ENCODE measurements at places on chromosomes 3 and 15.

GRCh38 chr3:141050576-141051442 is at the start of gene SPSB4:
Gene SPSB4, plus strand, starts transcription at chr3:141051347. Its CDS starts 14,758 bp downstream, at chr3:141066105.
- peak; percentile 51 for DNase-seq

DNA sequence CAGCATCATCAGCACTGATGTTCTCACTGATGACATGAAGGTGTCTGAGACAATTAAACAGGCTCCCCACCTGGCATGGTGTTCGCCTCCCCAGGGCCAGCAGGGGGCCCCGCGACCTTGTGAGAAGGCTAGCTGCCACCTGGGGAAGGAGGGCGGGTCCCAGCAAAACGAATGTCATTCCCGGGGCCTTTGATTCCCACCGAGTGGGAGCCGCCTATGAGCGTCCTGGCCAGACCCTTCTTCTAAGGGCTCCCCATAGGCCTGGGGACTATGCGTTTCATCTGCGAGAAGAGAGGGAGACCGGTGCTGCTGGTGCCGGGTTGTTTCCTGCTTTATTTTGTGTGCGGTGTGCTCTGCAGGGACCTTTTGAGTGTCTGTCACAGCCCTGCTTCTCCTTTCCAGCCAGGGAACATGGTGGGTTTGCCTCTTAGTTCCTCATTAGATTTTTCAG is 20.5 kb upstream of the MINDY4B start:
- DNase-seq: peak; percentile 76

DNA sequence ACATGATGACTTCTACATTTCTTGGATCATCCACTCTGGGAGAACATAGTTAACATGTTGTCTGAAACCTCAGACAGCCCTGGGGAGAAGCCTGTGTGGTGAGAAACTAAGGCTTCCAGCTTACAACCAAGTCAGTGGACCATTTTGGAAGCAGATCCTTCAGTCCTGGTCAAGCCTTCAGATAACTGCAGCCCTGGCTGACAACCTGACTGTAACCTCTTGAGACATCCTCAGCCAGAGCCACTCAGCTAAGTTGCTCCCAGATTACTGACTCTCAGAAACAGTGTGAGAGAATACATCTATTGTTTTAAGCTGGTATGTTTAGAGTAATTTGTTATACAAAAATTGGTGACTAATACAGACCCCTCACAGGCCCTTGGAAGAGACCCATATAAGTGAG is 50.9 kb upstream of the KPNA4 start:
- DNase-seq: no peak

DNA sequence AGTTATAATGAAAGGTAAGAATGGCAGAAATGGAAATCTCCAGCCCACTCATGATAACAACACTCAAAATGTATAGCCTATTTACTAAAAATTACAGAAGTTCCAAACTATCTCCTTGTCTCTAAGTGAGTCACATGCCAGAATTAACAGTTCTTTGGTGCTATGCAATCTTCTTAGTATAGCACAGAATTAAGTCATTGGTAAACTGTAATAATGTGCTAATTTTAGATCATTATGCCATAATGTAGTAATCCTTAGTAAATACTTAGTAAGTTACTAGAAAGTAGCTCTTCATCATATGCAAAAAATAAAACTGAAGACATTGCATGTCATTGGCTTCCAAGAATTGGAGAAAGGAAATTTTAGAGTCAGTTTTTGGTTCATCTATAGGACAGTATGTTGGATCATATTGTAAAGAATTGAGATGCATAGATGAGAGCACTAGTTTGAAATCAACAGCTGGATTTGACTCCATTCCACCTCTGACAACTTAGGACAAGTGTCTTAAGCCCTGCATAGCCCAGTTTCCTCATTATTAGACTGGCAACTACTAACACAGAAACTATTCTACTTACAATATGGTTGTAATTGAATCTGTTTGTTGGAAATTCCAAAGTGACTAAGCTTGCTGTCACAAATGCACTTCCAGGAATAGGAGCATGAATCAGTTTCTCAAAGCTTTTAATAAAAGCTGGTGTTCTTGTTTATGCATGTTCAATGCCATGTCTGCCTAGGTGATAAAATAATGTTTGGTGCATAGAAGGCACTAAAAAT is 40.1 kb upstream of the CD47 start:
- DNase-seq: no peak

GRCh38 chr15:51341366-51342226 is at the start of gene GLDN:
Gene GLDN, plus strand, starts transcription at chr15:51341655. Its CDS starts 30 bp downstream, at chr15:51341685.
- DNase-seq: no peak

- no peak for DNase-seq
Measured at GRCh38 chr3:10438902-10439610, 66.3 kb downstream of the ATP2B2 start.

DNA sequence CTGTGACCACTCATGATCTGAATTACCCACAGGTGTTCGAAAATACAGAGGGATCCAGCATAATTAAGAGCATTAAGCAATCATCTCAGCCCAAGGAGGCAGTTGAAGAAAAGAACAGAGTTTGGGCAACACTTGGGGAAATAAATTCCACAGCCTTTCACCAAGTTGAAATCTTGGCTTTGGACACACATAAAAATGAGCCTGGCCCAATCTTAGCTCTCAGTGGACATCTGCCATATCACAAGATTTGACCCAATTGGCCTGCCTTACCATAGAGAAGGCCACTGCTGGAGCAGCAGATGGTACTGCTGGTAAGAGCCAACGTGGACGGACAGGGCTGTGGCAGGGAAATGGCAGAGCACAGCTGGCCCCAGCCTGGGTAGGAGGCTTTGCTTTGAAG is 13.0 kb downstream of the FOXP1 start:
- DNase-seq: no peak

GRCh38 chr3:42139621-42140453 is 48.7 kb downstream of the TRAK1 start:
- DNase-seq: no peak

DNA sequence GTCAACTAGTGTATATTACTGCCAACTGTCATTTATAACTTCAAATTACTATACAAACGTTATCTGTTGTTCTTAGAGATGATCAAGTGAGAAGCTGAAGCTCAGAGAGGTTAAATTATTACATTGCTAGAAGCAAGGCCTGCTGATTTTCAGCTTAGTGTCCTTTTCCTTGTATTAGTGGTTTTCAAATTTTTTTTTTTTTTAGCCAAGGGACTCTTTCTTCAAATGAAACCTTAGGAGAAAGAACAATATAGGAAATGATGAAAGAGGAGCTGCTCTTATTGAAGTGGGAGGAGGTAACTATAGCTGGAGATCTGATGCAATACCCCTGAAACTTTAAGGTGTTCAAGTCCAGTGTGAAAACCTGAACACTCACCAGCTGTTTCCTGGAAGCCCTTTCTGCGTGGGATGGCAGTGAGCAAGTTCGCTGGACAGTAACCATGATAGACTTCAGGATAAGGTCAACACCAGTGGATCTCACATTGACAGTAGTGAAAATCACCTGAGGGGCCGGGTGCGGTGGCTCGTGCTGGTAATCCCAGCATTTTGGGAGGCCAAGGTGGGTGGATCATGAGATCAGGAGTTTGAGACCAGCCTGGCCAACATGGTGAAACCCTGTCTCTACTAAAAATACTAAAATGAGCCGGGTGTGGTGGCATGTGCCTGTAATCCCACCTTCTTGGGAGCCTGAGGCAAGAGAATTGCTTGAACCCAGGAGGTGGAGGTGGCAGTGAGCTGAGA is 376.2 kb downstream of the EDEM1 start:
- DNase-seq: no peak

- peak; percentile 58 for DNase-seq
Measured at GRCh38 chr15:100869151-100869999, 10.3 kb upstream of the ALDH1A3 start.

DNA sequence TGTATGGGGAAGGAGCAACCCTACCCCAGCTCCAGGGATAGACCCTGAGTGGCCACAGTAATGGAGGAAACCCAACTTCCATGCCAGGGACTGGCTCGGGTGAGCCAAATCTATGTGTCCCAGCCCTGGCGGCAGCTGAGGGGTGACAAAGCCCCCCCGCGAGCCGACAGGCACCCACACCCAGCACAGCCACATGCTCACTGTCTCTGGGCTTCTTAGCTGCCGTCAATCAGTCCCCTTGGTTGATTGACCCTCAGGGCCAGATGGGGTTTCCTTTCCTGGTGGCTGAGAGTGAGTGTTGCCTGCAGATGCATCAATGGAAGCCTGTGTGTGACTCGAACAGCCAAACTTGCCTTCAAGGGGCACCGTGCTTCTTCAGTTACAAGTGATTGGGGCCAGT is 2.1 kb upstream of the OCA2 start:
- DNase-seq: no peak

DNA sequence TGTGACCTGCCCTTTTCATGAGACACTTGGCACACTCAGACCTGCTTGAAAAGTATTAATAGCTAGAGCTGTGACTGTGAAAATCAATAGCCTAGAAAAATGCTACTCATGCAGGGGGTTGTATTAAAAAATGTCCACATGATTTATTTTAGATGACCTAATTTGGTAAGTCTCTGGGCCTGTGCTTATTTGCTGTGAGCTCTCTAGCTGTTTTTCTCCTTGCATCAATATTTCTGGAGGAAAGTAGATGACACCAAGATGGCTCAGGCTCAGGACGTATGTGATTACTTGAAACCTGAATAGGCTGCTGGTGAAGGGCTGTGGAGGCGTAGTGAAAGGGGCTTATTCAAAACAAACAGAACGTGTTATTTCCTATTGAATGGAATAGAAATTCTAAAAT is 29.5 kb downstream of the KCNAB1 start:
- DNase-seq: no peak

- no peak for DNase-seq
Measured at GRCh38 chr15:83850501-83851245, 196.8 kb downstream of the ADAMTSL3 start.

GRCh38 chr15:68635141-68635540 is 56.3 kb downstream of the CORO2B start:
- no peak for DNase-seq

GRCh38 chr3:63279005-63279841 is 1.1 kb downstream of the SYNPR start:
- DNase-seq: no peak

GRCh38 chr3:17905996-17906395 is 163.6 kb upstream of the TBC1D5 start:
- DNase-seq: no peak

- peak; percentile 40 for DNase-seq
Measured at GRCh38 chr3:112514527-112515128, 15.4 kb upstream of the BTLA start.

DNA sequence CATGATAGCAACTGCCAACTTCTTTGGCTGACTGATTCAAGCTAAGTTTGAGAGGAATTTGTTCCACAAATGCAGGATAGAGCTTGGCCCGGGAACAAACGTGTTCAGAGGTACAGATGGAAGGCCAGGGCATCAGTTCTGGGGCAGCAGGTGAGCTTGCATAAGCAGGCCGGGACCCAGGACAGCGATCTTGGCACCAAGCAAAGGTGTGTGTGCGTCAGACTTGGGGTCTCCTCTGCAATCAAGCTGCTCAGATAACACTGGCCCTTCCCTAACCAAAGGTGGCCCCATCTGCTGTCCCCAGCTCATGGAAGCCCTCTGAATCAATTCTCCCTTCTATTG is 155.6 kb downstream of the MEGF11 start:
- no peak for DNase-seq

DNA sequence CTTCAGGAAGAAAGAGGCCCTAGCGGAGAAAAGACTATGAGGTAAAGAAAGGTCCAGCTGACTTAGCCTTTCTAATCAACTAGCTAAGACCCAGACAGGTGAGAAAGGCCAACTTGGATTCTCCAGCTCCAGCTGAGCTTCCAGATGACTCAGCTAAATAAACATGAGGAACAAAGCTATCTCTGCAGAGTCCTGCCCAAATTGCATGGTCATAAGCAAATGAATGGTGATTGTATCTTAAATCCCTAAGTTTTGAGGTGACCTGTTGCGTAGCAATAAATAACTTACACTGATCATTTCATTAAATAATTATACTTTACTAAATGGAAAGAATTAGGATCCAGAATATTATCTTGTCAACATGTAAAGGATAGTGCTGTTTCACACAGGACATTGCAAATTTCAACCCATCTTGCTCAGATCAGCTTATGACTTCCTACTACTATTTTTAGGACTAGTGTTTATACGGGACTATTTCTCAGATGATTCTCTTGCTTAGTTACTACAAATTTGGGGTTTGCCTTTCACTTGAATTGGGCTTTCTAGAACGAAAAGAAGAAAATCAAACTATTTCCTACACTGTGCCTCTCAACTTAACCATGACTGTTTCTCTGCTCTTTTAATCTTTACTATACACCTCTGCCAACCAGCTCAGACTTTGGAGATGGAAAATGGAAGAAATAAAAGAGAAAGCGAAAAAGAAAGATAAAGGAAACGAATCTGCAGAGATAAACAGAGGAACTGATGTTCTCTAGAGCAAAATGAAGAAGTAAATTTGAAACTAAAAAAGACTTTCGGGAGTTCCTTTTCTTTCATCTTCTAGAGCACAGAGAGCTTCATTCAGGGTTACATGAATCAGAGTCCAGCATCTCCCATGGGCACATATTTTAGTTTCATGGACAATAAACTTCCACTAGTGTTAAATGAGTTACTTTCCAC is 6.6 kb upstream of the ADGRG7 start:
- DNase-seq: no peak

- no peak for DNase-seq
Measured at GRCh38 chr15:49418811-49419210, 4.2 kb upstream of the FGF7 start.

DNA sequence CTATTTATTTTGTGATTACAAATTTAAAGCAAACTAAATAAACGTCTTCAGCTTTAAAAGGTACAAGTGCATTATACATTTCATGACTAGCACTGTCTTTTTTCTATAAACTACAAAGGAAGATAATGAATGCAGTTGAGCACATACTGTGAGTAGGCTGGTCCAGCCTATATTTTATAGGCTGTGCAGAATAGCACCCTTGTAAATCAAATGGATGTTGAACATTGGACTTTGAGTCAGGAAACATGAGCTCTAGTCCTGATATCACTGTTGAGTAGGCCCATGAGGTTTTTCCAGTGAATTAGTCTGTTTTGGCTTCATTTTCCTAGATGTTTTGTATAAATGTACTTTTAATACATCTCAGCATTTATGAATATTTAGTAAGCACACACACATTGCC is 447.3 kb upstream of the KCNMB2 start:
- DNase-seq: no peak

DNA sequence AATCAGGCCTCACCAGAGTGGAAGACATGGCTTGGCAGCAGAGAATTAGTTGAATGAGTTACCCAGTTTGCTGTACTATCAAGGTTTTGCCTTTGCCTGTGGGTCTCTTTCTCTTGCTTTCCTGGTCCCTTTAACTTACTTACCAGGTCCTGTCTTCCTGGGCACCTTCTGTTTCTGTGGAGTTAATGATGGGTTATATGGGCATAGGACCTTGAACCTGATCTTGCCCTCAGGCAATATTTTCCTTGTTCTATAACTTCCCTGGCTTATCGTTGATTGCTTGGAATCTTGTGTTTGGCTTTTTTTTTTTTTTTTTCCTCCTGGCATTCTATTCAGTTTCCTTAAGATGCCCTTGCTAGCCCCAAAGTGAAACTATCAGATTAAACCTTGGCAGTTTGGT is 106.8 kb downstream of the HHLA2 start:
- no peak for DNase-seq

DNA sequence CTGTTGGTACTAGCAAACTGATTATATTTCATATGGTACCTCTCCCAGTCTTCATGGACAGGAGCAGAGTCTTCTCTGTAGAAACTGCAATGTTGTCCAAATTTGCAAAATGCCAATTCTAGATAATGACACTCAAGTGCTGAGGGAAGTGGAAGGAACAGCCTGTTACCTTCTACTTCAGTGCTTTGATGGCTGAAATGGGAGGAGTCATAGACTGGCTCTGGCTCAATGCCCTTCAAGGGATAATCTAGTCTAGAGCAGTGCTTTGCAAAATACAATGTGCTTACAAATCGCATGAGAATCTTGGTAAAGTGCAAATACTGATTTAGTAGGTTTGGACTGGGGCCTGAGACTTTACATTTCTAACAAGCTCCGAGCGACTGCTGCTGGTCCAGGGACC is 51.7 kb upstream of the ACP3 start:
- DNase-seq: no peak
